ENCODE measurements at places on chromosomes 6 and 20. TPM values are rescaled to one million over a fixed set of nuclear protein-coding genes. Genes with fewer than 3 reads are reported as not detected.
A peak's percentile ranks its signal among the peaks of the same experiment; 100 is the strongest.

DNA sequence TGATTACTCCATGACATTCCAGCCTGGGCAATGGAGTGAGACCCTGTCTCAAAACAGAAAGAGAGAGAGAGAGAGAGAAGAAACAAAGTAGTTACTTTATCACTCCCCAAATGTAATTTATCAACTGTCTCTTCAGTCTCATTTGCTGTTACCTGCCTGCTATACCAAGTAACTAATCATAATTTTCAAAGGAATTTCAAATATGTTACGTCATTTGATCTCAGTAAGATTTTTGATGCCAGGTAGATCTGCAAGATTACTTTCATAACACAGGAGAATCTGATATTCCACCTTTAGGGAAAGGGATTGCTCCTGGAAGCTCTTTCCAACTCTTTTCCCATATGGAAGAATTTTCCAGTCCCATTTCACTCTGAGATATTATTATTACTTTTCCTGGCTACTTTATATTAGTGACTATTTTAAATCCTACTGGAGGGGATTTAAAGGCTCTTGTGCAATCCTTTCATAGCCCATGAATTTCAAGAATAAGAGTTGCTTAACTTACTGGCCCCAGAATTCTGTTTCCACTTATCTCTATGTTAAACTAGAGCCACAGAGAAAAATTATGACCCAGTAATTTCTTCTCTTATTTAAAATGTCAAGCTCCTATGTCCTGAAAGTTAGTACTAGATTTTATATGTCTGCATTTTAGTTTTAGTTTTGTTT, 390.2 kb upstream of the FLRT3 start:
- no peaks in the 10 kb centered on the region for H3K36me3 ChIP-seq
- H3K27ac ChIP-seq: no peak overlapping the region
- no peak for DNase-seq

DNA sequence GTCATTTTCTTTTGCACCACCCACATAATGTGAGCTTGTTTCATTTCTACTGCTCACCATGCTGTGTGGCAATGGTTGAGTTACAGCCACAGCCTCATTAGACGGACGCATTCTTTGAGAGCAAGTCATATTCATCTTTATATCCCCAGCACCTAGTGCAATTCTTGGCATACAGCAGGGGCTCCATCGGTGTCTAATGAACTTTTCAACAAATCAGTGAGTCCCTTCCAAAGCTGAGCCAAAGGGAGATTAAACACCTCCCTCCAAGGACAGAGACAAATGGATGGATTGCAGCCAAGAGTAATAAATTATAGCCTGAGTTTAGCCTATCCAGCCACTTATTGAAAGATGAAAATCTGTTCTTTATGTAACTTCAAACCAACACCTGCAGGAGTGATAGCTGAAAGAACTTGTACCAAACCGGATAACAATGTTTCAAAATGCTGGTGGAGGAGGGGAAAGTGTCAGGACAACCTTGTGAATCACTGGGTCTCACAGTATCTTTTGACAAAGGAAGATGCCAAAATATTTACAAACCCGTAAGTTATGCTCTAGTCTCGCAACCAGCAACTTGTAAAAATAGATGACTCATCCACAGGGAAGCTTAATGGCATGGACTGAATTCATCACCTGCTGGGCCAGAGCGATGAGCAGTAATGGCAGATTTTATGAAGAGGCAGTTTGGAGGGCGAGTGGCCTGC, 139.0 kb downstream of the PXDC1 start:
- H3K4me1 ChIP-seq: no peaks in the 10 kb centered on the region
- no peak for DNase-seq
- no peaks in the 10 kb centered on the region for H3K27me3 ChIP-seq

DNA sequence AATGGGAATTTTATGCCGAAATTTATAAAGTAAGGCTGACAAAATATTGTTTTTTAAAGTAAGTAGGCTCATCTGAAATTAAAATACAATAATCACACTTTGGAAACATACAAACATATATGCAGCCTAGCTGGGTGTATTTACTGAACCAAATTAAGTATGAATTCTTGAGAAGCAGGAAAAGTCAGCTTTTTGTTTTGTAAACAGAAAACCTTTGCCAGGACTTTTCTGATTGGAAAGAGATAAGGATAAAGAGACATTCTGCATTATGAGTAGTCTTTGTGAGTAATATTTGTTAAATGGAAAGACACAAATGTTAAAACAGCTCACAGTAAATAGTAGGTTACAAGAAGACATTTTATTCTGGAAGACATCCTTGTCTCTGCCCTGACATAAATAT, 1380.8 kb downstream of the GRIK2 start:
- no peak overlapping the region for H3K4me3 ChIP-seq
- H3K27ac ChIP-seq: no peak overlapping the region
- no peak for DNase-seq

DNA sequence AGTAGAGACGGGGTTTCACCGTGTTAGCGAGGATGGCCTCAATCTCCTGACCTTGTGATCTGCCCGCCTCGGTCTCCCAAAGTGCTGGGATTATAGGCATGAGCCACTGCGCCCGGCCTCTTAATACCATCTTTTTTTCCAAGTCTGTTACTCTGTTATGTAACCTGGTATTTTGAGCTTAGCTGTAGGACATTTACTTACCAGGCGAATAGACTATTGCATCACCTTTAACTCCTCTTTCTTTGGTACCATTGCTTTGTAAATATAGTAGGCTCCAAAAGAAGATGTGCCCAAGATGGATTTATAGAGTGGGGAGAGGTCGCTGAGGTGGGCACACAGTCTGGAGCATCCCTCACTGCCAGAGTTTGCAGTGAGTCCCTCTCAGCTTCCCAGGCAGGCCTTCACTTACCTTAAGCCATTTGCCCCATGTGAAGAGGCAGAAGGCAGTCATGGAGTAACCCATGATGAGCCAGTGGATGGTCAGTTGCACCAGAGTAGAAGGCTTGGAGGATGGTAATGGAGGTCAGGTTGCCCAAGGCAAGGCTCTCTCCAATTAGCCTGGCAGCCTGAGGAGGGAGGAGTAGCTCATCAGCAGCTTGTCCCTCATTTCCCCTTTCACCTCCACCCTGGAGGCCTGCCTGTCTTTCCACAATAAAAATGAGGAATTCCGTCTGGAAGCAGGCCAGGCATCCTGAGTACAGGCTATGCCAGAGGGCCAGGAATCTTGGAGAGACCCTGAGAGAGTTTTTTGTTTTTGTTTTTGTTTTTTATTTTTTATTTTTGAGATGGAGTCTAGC, 9.7 kb downstream of the TIAM2 start:
- no peak for DNase-seq
- H3K27me3 ChIP-seq: no peaks in the 10 kb centered on the region
- H3K36me3 ChIP-seq: no peaks in the 10 kb centered on the region
- no peak overlapping the region for H3K4me3 ChIP-seq

- H3K4me1 ChIP-seq: no peaks in the 10 kb centered on the region
- no peaks in the 10 kb centered on the region for H3K27me3 ChIP-seq
- H3K27ac ChIP-seq: no peak overlapping the region
- no peaks in the 10 kb centered on the region for H3K36me3 ChIP-seq
These were observed 146.2 kb downstream of the MMS22L start for GRCh38 chr6:97136626-97137358.

DNA sequence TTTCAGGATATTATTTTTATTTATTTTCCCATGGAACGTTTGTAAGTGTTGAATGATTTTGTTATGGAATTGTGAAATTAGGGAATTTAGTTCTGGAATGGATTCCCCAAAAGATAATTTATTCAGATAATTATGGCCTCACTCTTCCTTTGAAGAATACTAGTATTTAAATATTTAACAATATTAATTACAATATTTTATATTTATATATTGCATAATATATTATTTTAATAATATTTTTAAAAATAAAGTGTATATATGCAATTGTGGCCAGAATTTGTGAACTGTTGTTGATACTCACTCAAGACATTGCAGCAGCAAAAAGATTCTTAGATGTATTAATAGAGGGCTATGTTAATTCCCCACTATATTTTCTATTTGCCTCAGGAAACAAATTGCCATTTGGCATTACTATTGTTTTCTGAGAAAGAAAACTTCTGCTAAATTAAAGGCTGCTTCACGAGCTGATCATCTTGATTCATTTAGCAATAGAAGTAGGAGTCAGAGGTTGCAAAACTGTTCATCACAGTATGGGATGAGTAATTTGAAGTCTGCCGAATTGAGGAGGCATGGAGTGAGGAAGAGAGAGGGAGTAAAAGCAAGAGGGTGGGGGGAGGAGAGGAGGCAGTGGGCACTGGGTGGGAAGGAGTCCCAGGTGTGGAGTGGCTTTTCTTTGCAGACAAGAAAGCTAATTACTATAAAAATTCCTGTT, 729.2 kb downstream of the DHX35 start:
- DNase-seq: no peak
- H3K36me3 ChIP-seq: no peaks in the 10 kb centered on the region
- H3K4me3 ChIP-seq: no peak overlapping the region
- H3K27ac ChIP-seq: no peak overlapping the region
- H3K4me1 ChIP-seq: no peaks in the 10 kb centered on the region
- H3K27me3 ChIP-seq: no peaks in the 10 kb centered on the region

DNA sequence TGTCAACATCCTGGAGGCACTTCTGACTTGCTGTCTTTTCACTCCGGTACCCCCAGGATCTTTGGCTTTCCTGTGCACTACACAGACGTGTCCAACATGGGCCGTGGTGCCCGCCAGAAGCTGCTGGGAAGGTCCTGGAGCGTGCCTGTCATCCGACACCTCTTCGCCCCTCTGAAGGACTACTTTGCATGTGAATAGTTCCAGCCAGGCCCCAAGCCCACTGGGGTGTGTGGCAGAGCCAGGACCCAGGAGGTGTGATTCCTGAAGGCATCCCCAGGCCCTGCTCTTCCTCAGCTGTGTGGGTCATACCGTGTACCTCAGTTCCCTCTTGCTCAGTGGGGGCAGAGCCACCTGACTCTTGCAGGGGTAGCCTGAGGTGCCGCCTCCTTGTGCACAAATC, 12.0 kb upstream of the MAPRE1 start:
- H3K4me3 ChIP-seq: no peak overlapping the region
- DNase-seq: no peak
- H3K27ac ChIP-seq: no peak overlapping the region
- no peaks in the 10 kb centered on the region for H3K4me1 ChIP-seq
- H3K27me3 ChIP-seq: no peaks in the 10 kb centered on the region

GRCh38 chr6:64227863-64228262, 592.3 kb downstream of the PHF3 start:
- no peak for DNase-seq
- H3K4me1 ChIP-seq: peaks cover 3% of the 10 kb centered on the region
- H3K4me3 ChIP-seq: no peak overlapping the region
- no peak overlapping the region for H3K27ac ChIP-seq
- H3K36me3 ChIP-seq: no peaks in the 10 kb centered on the region

GRCh38 chr6:142378138-142378875, 76.5 kb downstream of the ADGRG6 start:
- H3K27me3 ChIP-seq: no peaks in the 10 kb centered on the region
- peaks cover 6% of the 10 kb centered on the region for H3K4me1 ChIP-seq
- DNase-seq: no peak
- H3K4me3 ChIP-seq: no peak overlapping the region
- peak overlapping the region; percentile 71 for H3K27ac ChIP-seq
- H3K36me3 ChIP-seq: no peaks in the 10 kb centered on the region

DNA sequence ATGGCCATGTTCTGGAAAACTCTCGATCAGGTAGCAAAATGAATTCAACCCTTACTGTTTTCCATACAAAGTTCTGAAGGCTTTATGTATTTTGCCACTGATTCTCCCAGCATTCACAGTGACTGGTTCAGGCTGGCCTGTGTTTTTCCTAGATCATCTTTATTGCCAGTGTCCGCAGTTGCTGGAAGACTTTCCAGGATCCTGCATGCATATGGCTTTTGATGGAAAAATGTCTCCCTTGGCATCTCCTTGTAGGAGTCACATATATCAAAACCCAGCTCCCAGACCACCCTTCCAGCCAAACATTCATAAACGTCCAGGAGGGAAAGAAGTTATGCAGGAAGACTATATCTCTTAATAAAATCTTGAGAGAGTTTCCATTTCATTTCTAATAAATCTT, 588.8 kb downstream of the MAFB start:
- H3K36me3 ChIP-seq: no peaks in the 10 kb centered on the region
- H3K27ac ChIP-seq: no peak overlapping the region
- no peaks in the 10 kb centered on the region for H3K4me1 ChIP-seq
- no peaks in the 10 kb centered on the region for H3K27me3 ChIP-seq
- no peak for DNase-seq
- H3K4me3 ChIP-seq: no peak overlapping the region

DNA sequence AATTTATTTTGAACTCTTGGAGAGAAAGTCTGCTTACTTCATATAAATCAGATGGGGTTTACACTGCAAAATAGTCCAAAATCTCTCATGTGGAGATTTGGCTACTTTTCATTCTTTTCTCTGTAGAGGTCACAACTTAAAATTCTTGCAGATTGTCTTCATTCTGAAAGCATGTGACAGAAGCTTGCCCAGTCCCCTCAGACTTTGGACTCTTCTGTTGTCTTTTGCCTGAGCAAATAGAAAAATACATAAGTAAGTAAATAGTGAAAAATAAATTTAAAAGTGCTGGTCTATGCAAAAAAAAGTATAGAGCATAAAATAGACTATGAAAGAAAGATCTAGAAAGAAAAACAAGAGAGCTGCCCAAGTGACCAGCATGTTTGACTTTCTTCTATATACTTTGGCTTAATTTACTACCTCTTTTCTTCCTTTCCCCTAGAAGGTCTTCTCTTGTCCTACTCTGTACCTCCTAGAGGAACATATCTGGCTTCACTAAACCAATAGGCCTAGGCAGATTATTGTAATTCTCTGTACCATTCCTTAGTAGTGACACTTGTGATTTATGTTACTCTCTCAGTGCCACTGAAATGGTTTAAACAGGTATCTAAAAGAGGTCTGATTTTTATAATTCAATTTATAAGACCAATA, 260.9 kb downstream of the TENT5A start:
- DNase-seq: no peak
- no peaks in the 10 kb centered on the region for H3K36me3 ChIP-seq
- H3K27me3 ChIP-seq: no peaks in the 10 kb centered on the region
- no peak overlapping the region for H3K27ac ChIP-seq

- H3K27me3 ChIP-seq: no peaks in the 10 kb centered on the region
- no peak overlapping the region for H3K27ac ChIP-seq
- no peak overlapping the region for H3K4me3 ChIP-seq
- H3K36me3 ChIP-seq: no peaks in the 10 kb centered on the region
- DNase-seq: no peak
These were observed 323.1 kb upstream of the SLC35B3 start for GRCh38 chr6:8758412-8758811.

DNA sequence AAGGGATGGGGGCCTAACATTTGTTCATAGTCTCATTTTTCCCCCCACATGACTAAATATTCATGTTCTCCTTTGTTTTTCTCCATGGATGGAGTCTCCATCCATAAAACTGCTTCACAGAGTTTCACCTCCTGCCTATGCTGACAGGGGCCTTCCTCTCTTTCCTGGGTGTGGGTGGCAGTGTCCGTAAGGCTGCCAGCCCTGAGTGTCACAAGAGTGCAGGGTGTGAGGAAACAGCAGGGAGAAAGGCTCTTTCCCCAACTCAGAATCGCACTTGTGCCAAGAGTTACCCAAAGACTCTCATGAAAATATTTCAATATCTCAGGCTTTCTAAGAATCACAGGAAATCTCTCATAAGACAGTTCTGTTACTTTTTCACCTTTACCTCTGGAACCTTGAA, 346.2 kb upstream of the MMS22L start:
- DNase-seq: no peak
- no peaks in the 10 kb centered on the region for H3K27me3 ChIP-seq
- H3K4me1 ChIP-seq: peaks cover 6% of the 10 kb centered on the region
- H3K27ac ChIP-seq: no peak overlapping the region
- no peak overlapping the region for H3K4me3 ChIP-seq

FAM217A gene
- not detected for total RNA-seq

NHLRC1 gene
- total RNA-seq: 2.0 TPM

WFDC10B gene
- total RNA-seq: not detected

ZC2HC1B gene
- total RNA-seq: not detected

ABHD16B gene
- total RNA-seq: not detected

CGA gene
- not detected for total RNA-seq

Data from tibial nerve (tissue), 4 donors.